Activated naive CD8-positive, alpha-beta T cell treated with anti-CD3 and anti-CD28 coated beads, Interleukin-2, amount 10 ng/mL, durations not matched to agents 7 days and 5 days (primary cell): ENCODE measurements at places on chromosomes 1 and 21.

GRCh38 chr1:174912264-174912663, 87.5 kb upstream of the CACYBP start:
- DNase-seq = no peak

- DNase-seq = no peak
These were observed 131.6 kb upstream of the HOOK1 start for GRCh38 chr1:59683197-59683596.

GRCh38 chr1:246784621-246785493, 60.6 kb downstream of the SCCPDH start:
- peak; percentile 46 for DNase-seq

GRCh38 chr21:40636026-40636425, 210.9 kb downstream of the DSCAM start:
- no peak for DNase-seq

DNA sequence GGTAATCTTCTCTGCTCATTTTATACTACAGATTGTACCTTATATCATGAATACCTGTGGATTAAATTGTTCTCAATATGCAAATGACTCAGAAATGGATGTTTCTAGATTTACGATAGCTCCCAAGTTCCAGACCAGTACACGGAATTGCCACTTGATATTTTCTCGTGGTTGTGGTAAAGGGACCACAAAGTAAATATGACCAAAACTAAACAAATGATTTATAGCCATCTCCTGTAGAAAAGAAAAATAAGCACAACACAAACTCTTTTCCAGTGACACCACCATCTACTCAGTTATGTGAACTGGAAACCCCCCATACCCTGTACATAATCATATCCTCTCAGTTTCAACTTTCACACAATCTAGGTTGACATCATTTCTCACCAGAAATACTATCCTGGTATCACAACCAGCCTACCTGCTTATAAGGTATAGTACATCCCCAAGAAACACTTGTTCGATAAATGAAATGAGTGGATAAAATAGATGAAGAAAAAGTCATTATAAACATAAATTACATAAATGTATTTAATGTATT, 172.3 kb downstream of the ADGRL4 start:
- no peak for DNase-seq

GRCh38 chr1:239268007-239268406, 118.4 kb upstream of the CHRM3 start:
- no peak for DNase-seq

DNA sequence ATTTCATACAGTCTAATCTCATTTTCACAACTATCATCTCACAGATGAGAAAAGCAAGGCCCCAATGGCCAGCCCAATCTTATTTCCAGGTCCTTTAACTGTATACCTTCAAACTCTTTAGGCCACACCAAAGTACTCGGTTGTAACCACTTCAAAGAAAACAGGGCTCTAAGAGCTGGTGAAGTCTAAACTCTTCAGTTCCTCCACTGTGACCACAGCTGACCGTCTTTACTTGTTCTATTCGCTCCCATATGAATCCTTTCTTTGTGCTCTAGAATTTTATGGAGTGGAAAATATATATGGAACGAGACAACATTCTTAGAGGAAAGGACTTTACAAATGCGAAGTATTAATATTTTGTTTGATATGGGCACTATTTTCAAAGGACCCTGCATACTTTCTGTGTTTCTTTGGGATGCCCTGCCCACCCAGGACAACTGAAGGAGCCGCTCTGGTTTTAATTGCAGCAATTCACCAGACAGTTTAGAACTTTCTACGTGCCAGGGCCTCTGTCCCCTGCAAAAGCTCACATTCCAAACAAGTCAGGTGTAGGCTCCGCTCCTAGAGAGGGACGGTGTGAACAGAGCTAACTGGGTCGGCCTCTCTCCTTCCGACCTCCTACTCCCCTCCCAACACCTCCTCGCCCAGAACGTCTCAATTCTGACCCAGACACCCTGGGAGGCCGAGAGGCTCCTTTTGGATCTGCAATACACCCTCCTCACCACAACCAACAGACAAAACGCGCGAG, 15.7 kb downstream of the IER5 start:
- no peak for DNase-seq

DNA sequence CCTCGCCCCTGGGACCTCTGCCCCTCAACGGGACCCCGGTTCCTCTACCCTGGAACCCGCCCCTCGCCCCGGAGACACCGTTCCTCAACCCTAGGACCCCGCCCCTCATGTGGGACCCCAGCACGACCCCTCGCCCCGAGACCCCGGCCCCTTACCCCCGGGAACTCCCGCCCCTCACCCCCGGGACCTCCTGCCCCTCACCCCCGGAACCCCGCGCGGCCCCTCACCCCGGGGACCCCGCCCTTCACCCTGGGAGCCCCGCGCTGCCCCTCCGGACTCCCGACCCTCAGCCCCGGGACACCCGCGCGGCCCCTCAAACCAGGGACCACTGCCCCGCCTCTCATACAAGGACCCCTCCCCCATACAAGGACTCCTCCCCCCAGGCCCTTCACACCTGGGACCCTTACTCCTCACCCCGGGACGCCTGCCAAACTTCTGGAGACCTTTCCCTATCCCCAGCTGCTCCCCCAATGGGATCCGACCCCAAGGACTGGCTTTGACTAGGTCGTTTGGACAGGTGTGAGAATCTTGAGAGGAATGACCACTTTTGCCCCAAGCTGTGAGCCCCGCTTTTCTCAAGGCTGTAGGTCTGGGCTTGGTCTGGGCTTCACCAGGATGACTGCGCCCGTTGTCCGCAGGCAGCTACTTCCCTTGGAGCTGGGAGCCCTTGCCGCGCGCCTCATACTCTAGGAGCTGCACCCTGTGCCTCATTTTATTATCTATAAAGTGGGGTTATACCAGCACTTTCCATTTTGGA, 843 bp downstream of the DIP2A start:
- peak; percentile 40 for DNase-seq

DNA sequence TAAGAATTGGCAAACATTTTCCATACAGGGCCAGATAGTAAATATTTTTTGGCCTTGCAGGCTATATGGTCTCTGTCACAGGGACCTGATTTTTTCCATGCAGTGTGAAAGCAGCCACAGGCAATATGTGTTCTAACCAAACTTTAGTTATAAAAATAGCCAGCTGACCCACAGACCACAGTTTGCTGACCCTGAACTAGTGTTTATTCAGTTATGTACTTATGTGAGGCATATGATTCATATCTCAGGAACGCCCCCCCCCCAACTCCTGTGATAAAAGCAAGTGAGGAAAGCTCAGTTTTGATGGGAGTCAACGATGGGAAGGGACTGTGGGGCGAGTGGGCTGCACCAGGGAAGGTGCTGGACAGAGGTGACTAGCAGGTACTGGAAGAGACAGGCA, 80.1 kb downstream of the HMGB4 start:
- DNase-seq = no peak

DNA sequence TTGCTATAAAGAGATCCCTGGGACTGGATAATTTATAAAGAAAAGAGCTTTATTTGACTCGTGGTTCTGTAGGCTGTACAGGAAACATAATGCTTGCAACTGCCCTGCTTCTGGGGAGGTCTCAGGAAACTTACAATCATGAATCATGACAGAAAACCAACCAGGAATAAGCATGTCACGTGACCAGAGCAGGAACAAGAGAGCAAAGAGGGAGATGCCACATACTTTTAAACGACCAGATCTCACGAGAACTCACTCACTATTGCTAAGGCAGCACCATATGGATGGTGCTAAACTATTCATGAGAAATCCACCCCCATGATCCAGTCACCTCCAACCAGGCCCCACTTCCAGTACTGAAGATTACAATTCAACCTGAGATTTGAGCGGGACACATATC, 49.8 kb upstream of the RCC1 start:
- no peak for DNase-seq

- DNase-seq = no peak
These were observed 1.7 kb downstream of the ANGPTL3 start for GRCh38 chr1:62599044-62599443.

DNA sequence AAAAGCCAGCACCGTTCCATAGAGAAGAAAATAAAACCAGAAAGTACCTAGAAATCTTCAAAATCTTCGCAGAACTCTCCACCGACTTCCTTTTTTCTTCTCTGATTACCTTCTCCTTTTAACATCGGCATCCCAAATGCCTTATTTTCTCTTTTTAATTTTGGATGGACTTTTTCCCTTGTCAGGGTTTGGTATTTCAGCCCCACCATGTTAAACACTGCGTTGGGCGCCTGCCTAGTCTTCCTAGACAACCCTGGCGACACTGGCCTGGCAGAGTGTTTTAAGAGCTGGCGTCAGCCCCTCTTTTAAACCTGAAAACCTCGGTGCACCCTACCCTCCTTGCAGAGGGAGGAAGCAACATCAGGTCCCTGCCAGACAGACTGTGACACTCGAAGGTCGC, 66.0 kb upstream of the EFHD2 start:
- no peak for DNase-seq

DNA sequence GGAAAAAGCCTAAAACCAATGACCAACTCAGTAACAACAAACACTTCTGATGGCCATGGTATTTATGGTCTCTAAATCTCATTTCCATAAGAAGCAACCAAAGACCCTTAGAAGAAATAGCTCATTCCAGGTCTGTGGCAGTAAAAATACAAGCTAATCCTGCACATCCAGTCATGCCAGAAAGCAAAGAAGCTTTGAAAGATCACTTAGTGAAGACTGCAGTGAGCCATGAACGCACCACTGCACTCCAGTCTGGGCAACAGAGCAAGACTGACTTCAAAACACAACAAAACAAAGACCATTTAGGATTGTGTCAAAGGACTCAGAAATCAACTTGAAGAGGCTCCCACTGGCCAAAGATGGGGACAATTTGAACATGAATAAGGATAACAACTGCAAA, 18.4 kb upstream of the ELK4 start:
- no peak for DNase-seq

DNA sequence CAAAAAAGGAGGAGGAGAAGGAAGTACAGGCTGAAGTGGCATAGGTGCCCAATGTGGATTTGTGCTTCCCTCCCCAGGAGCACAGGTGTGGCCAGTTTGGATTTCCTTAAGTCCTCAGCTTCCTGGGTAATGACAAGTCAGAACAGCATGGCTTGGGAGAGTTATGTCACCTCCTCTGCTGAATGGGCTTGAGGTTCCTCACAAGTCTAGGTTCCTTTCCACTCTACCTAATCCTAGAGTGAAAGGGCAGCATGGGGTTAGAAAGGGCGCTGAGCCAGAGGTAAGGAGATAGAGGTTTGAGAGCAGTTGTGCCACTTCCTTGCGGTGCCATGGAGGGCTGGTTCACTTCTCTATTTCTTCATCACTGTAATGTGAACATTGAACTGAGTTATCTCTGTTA, 35.5 kb upstream of the IL20 start:
- DNase-seq = no peak

GRCh38 chr1:232861107-232861506, 55.9 kb downstream of the MAP10 start:
- no peak for DNase-seq

GRCh38 chr1:207903053-207903452, 7.9 kb downstream of the CD34 start:
- DNase-seq = no peak

- DNase-seq = no peak
These were observed 7.3 kb upstream of the AMIGO1 start for GRCh38 chr1:109516872-109517271.

DNA sequence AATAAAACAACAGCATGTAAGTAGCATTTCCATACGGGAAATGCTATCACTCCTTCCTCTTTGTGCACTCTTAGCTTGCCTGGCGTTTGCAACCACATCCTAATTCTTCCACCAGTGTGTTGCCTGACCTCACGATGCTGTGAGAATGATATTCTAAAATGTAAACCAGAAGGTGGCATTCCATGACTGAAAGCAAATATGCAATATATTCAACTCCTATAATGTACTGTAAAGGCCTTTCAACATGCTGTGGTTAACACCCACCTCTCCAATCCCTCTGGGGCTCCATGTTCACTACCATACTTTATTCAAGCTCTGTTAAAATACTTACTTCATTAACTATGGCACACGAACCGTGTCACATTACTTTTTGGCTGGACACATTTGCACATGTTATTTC, 420.6 kb upstream of the DEPDC1 start:
- DNase-seq = no peak

- DNase-seq = no peak
These were observed 232.6 kb upstream of the C1orf174 start for GRCh38 chr1:4132352-4133296.

DNA sequence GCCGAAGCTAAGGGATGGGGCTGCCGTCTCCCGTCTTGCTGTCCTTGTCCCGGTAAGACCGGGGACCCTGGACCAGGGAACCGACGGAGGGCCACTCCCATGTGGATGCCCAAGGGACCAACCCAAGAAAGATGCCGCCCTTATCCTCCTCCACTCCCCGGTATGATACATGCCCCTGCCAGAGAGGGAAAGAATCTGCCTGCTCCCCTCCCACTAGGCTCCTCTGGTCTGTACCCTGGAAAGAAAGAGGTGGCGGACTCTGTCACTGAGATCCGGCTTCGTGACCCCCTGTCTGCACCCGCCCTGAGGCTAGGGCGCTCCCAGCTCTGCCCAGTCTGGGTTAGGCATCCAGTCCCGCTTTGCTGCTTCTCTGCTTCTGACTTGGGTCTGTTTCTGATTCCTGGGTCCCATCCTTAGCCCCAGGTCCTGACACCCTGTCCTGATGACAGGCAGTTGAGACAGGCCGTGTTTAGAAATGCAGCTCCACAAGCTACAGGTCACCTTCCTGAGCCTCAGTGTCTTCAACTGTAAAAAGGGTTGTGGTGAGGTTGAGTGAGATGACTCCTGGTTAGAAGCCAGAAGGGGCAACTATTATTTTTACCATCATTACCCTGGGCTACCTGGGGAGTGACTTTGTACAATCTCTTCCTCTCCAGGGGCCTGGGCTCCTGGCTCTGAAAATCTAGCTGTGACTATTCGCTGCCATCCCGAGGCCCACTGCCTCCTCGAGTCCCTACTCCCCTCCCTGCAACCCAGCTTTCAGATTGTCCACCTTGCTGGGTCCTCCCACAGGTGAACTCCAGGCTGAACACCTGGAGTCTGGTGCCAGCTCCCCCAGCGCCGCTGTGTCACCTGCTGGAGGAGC, 3.7 kb downstream of the MATN1 start:
- no peak for DNase-seq

- DNase-seq = no peak
These were observed 11.8 kb upstream of the PAX7 start for GRCh38 chr1:18618546-18619466.

DNA sequence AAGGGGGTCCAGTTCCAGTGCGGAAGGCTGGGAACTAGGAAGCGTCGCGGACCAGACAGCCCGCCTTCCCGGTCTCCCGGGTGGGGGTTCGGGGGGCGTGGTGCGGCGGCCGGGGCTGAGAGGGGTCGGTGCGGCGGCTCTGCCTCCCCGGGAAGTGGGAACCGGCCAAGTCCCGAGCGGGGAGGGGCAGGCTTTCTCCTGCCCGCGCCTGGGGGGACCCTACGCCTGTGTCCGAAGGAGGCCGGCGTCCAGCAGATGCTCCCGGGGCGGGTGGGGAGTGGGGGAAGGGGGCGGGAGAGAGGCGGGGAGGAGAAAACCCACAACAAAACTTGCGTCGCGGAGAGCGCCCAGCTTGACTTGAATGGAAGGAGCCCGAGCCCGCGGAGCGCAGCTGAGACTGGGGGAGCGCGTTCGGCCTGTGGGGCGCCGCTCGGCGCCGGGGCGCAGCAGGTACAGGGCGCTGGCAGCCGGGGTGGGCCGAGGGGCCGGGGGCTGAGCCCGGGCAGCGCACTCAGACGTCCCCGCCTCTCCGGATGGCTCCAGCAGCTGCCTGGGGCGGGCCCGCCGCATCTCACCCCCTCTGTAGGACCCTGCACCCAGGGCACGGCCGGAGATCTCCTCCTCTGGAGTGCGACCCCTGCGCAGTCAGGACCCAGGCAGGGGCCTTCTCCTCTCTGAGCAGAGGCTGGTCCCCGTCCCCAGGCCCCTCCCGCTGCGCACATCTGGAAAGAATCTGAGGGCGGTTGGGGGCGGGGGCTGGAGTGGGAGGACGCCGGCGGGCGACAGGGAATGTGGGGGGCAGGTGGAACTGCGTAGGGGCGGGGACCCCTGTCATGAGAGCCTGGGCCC, at the start of gene PODN:
Gene PODN (plus strand): TSS at position 355 of the 849 bp plus-strand sequence. CDS start 7,643 bp downstream, outside the sequence.
- no peak for DNase-seq
